ENCODE measurements at places on chromosomes 11 and 22.

DNA sequence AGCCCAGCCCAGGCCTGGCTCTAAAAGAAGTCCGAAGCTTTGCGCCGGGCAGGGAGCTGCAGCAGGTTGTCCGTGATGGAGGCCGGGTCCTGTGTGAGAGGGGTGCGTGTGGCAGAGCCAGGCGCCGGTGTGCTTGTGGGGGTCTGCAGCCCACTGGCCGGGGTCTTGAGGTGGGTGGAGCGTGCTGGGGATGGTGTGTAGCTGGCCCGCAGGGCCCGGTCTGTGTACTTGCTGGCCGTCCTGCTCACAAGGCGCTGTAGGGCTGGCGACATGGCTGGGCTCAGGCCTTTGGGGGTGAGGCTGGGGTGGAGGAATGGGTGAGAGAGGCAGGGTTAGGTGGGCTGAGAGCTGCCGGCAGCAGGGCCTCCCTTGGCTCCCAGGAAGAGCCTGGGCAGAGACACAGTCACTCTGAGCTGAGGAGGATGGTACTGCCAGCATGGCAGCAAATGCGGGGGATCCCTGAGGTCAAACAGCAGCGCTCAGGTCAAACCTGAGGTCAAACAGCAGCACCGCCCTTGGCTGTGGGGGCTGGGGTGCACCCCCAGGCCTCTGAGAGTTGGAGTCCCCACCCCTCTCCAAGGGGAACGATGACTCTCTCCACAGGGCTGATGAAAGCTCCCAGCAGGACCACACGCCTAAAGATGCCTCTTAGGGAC lies 3.2 kb downstream of the TSSK2 start:
- DNase-seq = no peak

DNA sequence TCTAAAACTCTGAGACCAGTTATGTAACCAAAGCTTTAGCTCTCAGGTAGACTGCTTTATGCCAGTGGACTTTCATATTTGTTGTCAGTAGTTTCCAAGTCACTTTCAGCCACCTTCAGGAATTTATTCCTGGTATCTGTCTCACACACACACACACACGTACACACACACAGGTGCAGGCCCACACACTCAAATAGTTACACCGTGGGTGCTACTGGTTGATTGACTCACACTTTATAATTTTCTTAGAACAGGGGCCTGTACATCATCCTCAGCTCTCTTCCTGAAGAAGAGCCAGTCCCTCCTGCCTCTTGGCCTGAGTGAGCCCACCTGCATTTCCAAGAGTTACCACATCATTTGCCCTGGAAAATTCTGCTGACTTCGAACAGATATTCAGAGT lies 555.2 kb downstream of the SOX6 start:
- no peak for DNase-seq

- DNase-seq = no peak
Measured at GRCh38 chr22:17767233-17768065, 6.8 kb downstream of the BID start.

DNA sequence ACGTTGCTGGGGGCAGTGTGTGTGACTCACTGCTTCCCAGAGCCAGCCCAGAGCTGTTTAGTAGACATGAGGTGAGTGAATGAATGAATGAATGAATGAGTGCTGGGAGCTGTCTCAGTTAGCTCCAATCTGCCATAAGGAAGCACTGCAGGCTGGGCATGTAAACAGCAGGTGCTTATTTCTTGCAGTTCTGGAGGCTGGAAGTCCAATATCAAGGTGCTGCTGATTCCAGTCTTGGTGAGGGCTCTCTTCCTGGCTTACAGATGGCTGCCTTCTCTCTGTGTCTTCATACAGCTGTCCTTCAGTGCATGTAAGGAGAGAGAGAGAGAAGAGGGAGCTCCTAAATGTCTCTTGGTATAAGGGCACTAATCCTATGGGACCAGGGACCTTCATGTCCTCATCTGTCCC lies 4.1 kb downstream of the C11orf21 start:
- DNase-seq = no peak

DNA sequence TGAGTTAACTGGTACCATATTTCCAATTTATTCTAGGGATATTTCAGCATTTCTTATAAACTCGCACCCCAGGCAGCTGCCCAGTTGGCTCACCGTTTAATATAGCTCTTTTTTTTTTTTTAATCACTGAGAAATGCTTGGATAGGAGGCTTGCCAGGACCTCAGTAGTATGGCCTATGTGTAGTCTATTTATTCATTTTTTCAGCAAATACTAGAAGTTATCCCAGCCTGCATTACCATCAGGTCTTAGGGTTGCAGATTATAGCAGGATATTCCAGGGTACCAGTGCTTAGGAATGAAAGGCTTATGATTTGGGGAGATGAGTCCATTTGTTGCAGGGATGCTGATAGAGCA lies 26.6 kb downstream of the PARVA start:
- DNase-seq = no peak

DNA sequence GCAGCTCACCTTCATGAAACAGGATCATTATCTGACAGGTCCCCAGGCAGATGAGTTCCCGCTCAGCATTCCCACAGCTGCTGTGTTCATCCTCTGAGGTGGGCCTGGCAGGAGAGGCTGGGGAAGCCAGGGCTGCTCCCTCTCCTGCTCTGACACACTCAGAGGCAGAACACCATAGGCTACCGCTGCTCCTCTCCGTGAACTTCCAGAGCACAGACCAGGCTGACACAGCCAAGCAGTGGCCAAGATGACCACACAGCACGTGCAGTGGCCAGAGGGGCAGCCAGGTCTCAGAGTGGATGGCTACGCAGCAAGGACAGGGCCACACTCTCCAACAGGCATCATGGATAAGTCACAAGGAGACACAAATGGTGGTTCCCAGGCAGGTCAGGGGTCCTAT lies 8.5 kb downstream of the PRODH start:
- DNase-seq = no peak

- no peak for DNase-seq
Measured at GRCh38 chr22:29570456-29570855, 10.5 kb downstream of the NIPSNAP1 start.

DNA sequence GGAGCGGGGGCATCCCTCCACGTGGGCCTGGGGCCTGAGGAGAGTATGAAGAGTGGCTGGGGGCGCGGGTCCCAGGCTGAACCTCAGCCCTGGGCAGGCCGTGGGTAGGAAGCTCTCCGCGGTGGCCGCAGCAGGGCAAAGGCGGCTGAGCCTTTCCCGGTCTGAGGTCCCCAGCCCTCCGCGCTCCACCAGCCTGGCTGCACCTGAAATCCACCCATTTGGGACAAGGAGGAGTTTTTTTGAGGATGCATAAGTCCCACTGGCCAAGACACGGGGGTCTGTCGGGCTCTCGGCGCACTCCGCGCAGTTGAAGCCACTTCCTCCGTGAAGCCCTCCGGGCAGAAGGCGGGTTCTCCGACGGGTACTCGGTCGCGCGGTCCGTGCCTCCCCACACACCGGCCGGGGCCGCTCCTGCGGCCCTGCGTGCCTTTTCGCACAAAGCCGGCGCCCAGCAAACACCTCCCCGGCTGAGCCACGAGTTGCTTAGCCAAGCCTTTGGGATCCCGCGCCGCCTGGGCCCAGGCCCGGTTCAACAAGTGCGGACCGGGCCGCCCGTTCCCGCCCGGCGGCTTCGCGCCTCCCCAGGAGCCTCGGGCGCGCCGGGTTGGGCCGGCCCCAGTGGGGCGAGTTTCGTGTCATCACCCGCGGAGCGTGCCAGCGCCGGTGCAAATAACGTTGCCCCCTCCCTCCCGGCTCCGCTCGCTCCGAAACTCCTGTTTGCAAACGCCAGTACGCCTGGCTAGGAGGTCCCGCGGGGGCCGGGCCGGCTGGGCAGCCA lies 666 bp upstream of the OVOL1 start:
- DNase-seq = no peak

- no peak for DNase-seq
Measured at GRCh38 chr11:130906616-130907015, 9.7 kb downstream of the SNX19 start.

DNA sequence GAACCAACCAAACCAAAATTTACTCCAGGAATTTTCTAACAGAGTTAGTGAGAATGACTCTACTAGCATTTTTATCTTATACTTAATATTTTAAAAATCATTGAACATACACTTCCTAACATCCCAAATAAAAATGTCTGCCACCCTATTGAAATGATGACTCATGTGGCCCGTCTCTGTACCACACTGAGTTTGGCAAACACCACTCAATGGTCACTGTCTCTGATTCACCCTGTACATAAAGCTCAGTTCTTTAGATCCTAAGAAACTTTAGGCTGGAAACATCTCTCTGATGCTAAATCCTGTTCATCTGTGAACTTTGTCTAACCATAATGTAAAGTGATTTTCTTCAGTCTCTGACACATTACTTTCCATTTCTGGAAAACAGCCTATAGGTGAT lies 182.0 kb downstream of the CWF19L2 start:
- DNase-seq = no peak

DNA sequence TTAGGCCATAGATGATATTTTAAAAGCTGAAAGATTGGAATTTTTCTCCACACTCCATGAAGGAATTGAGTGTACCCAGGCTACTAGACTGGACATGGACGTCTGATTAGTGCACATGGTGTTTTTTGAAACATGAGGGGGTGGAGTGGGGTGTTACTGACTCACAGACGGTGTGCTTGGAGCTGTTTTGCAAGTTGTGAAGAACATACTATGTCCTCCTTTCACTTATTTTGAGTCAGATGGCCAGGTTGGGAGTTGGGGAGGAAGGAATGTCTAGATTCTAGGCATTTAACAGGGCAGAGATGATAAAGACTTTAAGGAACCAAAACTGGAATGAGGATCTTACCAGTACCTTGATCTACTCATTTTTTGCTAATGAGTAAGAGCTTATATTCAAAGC lies 158.1 kb upstream of the MTNR1B start:
- DNase-seq = no peak

DNA sequence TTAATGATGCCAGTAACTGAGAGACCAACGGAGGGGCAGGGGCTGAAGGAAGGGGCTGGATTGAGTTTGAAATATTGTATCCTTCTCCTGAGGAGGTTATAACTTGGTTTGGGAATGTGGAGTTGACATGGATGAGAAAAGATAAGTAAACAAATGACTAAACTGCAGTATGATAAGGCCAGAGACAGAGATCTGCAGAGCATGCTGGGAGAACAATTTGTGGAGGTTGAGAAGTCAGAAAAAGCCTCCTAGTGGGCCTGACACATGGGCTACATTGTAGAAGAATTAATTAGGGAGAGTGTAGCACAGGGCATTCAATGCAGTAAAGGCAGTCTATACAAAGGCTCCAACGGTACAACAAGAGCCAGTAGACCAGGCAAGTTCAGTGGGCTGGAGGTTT lies 55.9 kb downstream of the SPON1 start:
- DNase-seq = no peak

- DNase-seq = peak; percentile 31
Measured at GRCh38 chr22:42544686-42545085, 9.1 kb upstream of the SERHL2 start.
